H9 (cell line): ENCODE measurements at places on chromosomes 7 and 10.

GRCh38 chr7:4084271-4084670, 597.8 kb upstream of the FOXK1 start:
- DNase-seq, result no peak

- DNase-seq, result peak; percentile 41
Observed at GRCh38 chr10:92239600-92240288, 51.1 kb downstream of the CPEB3 start.

DNA sequence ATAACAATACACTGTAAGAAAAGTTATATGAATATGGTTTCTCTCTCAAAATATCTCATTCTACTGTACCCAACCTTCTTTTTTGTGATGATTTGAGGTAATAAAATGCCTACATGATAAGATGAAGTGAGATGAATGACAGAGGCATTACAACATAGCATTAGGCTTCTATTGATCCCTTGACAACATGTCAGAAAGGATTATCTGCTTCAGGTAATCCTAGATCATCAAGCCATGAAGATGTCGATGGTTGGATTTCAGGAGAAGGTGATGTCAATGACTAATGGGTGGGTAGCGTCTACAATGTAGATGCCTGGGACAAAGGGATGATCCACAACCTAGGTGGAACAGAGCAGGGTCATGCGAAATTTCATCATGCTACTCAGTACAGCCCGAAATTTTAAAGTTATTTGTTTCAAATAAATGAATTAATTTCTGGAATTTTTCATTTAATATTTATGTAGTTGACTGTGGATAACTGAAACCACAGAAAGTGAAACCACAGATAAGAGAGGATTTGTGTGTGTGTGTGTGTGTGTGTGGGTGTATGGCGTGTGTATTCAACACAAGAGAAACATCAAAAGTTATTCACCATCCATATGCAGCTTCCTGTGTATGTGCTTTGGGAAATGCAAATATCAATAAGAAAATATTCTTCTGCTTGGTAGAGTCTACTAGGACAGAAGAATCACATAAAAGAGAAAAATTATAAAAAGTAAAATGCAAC, 77.0 kb downstream of the MAGI2 start:
- DNase-seq, result no peak

- DNase-seq, result no peak
Observed at GRCh38 chr10:101545898-101546297, 42.2 kb downstream of the POLL start.

DNA sequence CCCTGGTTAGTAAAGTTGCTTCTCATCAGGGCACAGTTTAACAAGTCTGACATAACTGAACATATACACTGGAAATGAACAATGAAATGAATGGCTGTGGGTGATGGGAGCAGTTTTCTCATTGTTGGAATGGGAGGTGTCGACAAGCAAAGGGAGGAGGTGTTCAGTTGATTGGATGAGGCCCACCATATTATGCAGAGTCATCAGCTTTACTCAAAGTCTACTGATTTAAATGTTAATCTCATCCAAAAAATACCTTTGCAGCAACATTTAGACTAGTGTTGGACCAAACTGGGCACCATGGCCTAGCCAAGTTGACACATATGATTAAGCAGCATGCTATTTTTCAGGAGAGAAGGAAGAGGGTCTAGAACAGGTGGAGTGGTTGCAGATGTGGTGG, 201.7 kb downstream of the RAMP3 start:
- DNase-seq, result no peak

GRCh38 chr10:95026461-95026860, 42.8 kb downstream of the CYP2C8 start:
- DNase-seq, result no peak

GRCh38 chr10:101304316-101304715, 49.6 kb upstream of the BTRC start:
- DNase-seq, result no peak
